ENCODE measurements at places on chromosomes 11 and 22.

GRCh38 chr11:111676878-111677585 is 74.8 kb downstream of the SIK2 start:
- no peak for DNase-seq

DNA sequence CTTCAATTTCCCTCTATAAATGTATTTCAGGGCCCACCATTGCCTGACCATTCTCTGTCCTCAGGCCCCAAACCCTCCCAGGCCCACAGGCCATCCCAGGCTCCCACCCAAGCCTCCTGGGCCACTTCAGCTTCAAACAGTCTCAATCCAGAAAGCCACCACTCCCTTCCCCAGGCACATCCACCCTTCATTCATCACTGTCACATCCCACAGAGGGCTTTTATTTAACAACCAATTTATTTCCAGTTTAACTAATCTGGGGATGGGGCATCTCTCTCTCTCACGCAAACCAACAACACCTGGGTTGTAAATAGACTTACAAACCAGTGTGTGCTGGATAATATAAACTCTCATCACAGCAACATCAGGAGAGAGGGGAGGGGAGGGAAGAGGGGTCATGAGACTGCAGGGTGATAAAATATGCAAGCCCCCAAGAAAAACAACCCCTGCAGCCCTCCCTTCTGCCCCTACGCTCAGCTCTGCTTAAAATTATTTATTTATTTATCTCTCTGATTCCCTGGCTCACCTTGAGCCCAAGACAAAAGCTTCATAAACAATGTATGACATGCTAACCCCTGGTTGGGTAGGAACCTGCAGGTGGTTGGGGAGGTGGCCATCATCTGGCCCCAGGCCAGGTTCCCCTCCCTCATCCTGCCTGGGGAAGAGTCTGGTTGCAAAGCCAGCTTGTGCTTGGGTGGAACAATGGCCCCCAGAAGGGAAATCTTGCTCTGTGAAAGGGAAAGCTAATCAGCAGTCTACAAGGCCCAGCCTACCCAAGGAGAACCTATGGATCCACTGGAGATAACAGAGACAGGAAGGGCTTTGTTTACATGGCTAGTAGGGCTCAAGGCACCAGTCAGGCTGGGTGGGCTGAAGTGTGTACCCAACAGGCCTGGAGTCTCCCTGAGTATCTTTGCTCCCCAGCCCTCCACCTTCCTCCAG is 359.2 kb downstream of the BUD13 start:
- no peak for DNase-seq

DNA sequence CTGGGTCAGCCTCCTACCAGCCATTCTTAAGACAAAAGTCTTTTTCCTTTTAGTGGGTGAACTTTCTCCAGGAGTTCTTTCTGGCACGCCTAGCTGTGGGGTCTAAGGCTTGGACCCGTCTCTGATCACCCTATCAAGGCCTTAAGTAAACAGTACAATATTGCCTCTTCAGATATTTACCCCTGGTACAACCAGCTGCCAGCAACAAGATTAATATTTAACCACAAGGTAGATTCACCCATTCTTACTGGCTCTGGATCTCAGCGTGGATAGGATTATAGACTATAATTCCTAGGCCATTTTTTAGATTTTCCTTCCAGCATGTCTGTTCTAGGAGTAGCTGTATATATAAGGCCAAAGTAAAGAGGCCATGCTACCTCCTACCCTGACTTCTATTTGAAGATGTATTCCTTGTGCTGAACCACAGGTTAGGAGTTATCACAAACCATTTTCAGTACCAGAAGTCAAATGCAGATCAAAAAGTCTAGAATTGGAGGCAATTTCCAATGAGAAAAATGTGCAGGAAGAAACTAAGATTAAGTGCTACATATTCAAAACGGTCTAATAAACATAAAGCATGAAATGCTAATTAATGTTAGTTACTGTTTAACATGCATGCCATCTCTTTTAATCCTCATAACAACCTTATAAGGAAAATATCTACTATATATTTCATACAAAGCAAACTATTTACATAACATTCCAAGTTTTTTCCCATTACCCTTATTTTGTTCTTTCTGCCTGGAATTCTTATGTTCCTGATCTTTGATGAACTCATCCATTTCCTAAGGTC is 110.0 kb upstream of the SYN3 start:
- DNase-seq = no peak

DNA sequence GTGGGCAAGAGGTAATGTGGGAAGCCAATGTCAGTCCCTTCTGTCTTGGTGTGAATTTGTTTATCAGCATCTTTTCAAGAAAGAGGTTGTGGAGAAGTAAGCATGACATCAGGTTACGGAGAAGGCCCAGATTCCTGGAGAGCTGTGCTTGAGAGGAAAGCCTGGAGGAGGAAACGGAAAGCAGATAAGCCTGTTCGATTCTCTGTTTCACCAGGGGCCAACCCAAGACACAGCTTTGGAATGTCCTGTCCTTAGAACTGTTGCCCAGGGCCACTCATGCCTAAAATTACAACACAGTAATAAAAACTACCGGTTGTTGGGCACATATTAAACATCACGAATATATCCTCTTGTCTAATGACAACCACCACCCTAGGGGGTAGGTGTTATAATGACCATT is 148.5 kb downstream of the NAV2 start:
- no peak for DNase-seq

Data from CD4-positive, alpha-beta T cell treated with Interleukin-4 for 4 hours (primary cell).